ENCODE measurements at places on chromosomes 6 and 20.

DNA sequence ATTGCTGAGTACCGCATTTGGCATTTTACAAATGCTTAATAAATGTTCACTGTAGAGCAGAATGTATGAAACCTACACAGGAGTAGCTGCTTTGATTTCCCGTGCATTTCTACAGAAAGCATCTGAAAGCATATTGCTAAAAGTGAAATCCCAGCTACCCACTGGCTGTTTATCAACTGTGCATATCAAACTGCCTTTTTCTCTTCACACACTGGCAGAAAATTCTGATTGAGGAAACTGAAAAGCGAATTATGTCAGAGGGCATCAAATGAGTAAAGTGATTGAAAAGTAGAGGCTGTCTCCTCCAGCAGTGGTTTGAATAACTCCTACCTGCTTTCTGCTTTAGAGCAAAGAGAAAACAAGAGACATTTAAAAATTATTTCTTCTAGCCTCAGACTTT, 28.0 kb downstream of the STX11 start:
- DNase-seq: no peak

GRCh38 chr20:17202673-17203072, 24.2 kb upstream of the PCSK2 start:
- no peak for DNase-seq

GRCh38 chr6:122752459-122752858, 27.1 kb upstream of the FABP7 start:
- DNase-seq: no peak

GRCh38 chr6:26327450-26328264, 37.3 kb upstream of the BTN3A2 start:
- DNase-seq: peak; percentile 36

DNA sequence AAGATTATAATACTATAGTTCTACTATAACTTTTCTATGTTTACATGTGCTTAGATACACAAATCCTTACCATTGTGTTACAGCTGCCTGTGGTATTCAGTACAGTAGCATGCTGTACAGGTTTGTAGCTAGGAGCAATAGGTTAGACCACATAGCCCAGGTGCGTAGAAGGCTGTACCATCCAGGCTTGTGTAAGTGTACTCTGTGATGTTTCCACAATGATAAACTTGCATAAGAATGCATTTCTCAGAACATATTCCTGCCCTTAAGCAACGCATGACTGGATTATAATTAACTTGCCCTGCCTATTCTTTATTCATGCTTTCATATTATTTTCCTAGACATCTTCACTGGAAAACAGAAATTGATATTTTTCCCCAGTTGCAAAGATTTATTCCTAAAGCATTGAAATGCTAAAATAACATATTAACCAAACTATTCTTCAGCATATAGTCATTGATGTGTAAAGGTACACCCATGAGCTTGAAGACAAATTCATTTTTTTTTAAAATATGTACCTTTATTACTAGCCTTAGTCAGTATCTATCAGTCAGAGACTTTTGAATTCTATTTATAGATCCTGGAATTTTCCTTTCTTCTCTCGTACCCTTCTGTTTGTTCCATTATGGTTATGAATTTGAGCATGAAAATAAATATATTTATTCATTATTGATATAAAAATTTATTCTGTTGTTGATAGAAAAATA, 7.2 kb upstream of the CTAGE9 start:
- no peak for DNase-seq

DNA sequence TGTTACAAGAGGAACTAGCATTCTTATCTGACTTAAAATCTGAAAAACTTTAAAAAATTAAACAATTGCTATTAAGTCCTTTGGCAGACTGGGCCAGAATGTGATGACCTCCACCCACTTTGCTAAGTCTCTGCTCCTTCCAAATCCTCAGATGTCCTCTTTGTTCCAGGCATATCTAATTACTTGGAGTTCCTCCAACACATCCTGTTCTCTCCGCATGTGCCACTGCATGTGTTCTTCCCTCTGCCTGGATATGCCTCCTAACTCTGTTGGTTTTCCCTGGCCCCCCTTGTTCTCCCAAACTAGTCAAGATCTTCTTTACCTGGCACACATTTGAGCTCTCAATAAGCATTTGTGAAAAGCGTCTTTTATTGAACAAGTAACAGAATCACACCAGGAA, 23.1 kb downstream of the ELOVL2 start:
- DNase-seq: no peak

DNA sequence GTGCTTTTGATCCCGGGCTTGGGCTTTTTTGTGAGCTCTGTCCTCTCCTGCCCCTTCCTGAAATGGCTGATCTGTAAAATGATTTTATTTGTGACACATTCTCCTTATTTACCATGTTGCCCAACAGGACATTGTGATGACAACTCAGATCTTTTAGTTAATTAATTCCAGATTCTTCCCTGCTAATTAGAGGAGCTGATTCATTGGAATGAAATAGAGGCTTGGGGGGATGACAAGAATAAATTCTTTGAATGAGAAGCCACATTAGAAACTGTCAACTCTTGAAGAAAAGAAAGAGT, 26.1 kb upstream of the GABRR1 start:
- DNase-seq: no peak

DNA sequence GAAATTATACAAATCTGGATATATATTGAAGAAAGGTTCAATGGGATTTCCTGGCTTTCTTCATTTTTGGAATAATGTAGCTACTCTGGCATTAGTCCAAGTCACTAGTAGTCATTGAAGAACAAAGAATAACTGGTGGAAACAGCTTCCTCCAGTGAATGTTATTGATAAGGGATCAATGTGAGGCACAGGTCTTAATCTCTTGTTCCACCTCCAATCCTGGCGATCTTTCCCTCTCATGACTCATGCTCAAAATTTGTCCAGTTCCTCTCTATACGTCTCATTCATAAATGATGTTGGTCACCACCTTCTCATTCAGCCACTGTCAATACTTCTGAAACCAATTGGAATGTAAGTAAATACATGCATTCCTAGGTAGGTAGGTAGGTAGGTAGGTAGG, 185.0 kb upstream of the BMP2 start:
- no peak for DNase-seq

DNA sequence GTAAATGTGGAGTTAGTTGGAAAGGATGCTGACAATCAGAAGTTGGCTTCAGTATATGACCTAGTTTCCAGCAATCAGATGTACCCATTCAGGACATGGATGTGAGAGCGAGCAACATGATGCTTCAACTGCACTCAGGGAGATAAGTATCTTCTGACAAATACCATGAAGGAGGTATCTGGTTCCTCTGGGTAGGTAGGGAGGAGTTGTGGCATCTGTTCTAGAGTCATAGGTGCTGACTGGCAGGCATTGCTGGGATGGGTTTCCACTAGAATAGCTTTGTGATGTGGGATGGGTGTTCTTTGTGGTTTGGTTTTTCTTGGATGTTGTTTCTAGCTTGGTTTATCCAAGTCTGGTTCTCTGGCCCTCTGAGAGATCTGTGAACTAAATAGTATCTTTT, 3.9 kb upstream of the REV3L start:
- DNase-seq: peak; percentile 75

GRCh38 chr6:14547284-14547998, 429.9 kb downstream of the CD83 start:
- DNase-seq: no peak

DNA sequence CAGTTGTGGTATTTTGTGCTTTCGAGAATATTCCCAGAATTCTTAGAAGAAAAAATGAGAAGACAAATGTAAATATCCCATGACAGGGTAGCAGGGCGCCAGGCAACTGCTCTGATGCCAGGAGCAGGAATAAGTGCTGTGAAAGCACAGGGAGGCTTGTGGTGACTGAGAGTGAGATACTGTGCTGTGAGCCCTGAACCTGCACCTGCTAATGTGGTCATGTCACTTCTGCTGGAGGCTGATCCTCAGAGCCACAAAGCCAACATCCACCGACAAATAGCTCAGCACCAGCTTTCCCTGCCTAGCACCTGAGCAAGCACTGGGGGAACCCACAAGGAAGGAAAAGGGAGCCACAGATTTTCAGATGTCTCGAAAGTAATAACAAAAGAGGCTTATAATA, 368.6 kb upstream of the CDH4 start:
- peak; percentile 1 for DNase-seq

- DNase-seq: no peak
Measured at GRCh38 chr6:100336876-100337275, 127.8 kb downstream of the SIM1 start.

GRCh38 chr6:165766457-165766856, 103.4 kb upstream of the PDE10A start:
- no peak for DNase-seq

- DNase-seq: no peak
Measured at GRCh38 chr6:40563111-40563510, 24.1 kb downstream of the LRFN2 start.

GRCh38 chr6:100823041-100823440, 58.1 kb downstream of the ASCC3 start:
- DNase-seq: peak; percentile 44

- peak; percentile 3 for DNase-seq
Measured at GRCh38 chr6:81938991-81939732, 186.7 kb upstream of the TENT5A start.
